ENCODE measurements at places on chromosomes 4 and X. TPM values are rescaled to one million over a fixed set of nuclear protein-coding genes. Genes with fewer than 3 reads are reported as not detected.

GRCh38 chrX:153765138-153766079 is 1.4 kb downstream of the PLXNB3 start:
- no peak for DNase-seq

GRCh38 chr4:77052352-77052751 is 23.4 kb downstream of the CCNI start:
- peak; percentile 40 for DNase-seq

DNA sequence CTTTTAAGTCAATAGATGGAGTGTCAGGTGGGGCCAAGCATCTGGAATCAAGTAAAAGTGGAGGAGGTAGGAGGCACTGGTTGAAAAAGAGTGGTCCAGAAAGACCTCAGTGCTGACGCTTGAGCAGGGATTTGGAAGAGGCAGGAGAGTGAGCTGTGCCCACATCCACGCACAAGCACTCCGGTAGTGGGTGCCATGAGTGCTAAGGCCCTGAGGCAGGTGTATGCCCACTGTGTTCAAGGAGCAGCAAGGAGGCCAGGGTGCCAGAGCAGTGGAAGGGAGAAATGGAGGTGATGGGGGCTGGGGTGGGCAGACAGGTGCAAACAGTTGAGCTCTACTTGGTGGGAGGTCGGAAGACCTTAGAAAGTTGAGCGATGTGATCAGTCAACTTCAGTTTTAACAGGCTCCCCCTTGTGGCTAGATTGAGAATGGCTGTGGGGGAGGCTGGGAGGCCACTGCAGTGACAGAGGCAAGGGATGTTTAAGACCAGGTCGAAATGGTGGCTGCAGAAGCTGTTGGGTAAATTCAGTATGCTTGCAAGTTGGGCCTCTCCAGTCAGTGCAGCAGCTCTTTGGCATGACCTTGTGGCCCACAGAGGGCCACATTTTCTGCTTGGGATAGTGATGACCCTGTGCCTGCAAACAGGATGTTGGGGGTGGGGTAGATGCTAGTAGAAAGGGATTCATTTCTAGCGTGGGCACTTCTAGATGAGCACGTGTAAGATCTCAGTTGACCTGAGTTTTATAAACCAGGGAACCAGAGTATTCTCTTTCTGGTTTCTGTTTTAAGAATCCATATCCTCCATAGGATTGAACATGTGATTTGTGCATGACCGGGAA is 12.7 kb downstream of the TKTL1 start:
- DNase-seq: peak; percentile 50

GRCh38 chrX:119646515-119646914 is 40.3 kb upstream of the NKRF start:
- no peak for DNase-seq

DNA sequence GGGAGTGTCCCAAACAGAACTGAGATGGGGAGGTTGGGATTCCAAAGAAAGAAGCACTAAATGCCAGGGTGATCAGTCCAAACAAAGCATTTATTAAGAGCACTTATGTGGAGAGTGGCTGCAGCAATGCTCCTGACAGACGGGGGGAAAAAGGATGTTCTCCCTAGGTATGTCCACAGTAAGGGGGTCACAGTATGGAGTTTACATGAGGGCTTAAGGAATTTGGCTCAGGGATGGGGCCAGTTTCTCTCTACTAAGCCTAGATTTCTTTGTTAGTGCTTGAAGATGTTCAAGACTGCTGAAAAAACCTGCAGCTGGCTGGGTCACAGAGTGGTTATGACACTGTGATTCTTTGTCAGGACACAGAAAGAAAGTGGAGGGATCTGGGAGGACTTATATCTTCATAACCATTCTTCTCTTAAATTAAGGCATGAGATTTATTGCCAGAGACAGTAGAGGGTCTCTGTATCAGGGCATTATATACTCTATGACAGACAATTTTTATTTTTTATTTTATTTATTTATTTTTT is 1468.0 kb downstream of the C4orf33 start:
- DNase-seq: no peak

GRCh38 chr4:169815606-169816005 is 57.9 kb upstream of the HPF1 start:
- no peak for DNase-seq

GRCh38 chr4:100075486-100076270 is 114.6 kb downstream of the DDIT4L start:
- DNase-seq: no peak

The PCDH19 gene
- total RNA-seq: 0.06 TPM

DNA sequence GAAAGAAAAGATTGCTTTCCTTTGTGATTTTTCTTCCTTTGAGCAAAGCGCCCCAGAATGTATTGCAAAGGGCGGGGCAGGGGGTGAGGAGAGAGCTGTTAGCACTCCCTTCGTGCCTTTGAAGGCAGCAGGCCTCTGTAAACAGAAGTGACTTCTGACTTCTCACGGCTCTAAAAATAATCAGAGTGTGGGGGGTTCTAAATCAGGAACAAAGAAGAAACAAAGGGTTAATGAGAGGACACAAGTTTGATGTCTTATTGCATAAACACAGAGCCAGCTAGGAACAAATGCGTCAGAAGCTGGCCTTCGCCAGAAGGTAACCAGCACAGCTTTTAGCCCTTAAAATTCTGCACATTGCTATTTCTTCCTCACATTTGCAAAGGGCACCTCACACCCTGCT is 626.2 kb downstream of the MID1IP1 start:
- no peak for DNase-seq

GRCh38 chr4:126172126-126172525 is 857.4 kb downstream of the FAT4 start:
- DNase-seq: no peak

DNA sequence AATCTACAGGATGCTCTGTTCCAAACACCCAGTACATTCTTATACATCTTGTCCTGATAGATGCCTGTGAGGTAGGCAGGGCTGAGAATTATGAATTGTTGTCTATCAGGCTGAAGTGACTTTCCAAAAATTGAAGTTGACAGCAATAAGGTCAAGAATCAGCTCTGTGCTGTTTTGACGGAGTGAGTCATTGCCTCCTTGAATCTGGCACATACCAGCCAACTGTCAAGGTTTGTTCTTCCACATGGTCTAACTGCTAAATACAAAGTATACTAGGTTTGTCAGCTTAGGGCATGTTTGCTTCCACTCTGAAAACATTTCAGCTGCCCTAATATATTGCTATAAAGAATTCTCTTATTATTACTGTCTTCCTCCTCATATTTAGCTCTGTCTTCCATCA is 32.3 kb downstream of the SH3RF1 start:
- DNase-seq: no peak

The AR gene
- 9.7 TPM for total RNA-seq

DNA sequence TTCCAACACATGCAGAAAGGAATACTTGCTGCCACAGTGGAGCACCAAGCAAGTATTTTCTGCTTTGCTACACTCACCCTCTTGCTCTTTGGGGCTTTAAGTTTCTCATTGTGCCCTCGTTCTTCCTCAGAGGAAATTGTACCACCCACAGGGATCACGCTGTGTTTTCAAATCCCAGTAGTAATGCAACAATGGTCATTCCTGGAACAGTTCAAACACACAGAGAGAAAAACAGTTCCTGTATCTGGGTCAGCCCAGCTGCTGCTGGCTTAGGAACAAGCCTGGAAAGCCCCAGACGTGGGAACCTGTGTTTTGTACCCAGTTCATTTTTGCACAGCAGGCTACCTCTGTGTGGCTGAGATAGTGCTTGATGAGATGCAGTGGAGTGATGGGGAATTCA is 907.8 kb downstream of the STPG2 start:
- DNase-seq: no peak

DNA sequence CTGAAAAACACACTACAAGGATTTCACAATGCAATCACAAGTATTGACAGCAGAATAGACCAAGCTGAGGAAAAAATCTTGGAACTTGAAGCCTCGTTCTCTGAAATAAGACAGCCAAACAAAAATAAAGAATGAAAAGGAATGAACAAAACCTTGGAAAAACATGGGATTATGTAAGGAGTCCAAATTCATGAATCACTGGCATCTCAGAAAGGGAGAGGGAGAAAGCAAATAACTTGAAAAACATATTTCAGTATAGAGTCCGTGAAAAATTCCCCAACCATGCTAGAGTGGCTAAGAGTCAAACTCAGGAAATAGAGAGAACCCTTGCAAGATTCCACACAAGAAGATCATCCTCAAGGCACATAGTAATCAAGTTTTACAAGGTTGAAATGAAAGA is 178.5 kb upstream of the CTSO start:
- no peak for DNase-seq

The BEX2 gene
- 41.1 TPM for total RNA-seq

GRCh38 chr4:9954468-9954867 is 66.8 kb downstream of the SLC2A9 start:
- no peak for DNase-seq

The MAGEA2 gene
- total RNA-seq: not detected

- DNase-seq: no peak
Observed at GRCh38 chrX:48908600-48908999, 2.8 kb downstream of the SLC35A2 start.

- no peak for DNase-seq
Observed at GRCh38 chr4:76550966-76551780, 116.1 kb downstream of the SHROOM3 start.

GRCh38 chr4:107714256-107714655 is 5.8 kb downstream of the PAPSS1 start:
- no peak for DNase-seq
